ENCODE measurements at places on chromosomes 1 and 21.
A peak's percentile ranks its signal among the peaks of the same experiment; 100 is the strongest.

DNA sequence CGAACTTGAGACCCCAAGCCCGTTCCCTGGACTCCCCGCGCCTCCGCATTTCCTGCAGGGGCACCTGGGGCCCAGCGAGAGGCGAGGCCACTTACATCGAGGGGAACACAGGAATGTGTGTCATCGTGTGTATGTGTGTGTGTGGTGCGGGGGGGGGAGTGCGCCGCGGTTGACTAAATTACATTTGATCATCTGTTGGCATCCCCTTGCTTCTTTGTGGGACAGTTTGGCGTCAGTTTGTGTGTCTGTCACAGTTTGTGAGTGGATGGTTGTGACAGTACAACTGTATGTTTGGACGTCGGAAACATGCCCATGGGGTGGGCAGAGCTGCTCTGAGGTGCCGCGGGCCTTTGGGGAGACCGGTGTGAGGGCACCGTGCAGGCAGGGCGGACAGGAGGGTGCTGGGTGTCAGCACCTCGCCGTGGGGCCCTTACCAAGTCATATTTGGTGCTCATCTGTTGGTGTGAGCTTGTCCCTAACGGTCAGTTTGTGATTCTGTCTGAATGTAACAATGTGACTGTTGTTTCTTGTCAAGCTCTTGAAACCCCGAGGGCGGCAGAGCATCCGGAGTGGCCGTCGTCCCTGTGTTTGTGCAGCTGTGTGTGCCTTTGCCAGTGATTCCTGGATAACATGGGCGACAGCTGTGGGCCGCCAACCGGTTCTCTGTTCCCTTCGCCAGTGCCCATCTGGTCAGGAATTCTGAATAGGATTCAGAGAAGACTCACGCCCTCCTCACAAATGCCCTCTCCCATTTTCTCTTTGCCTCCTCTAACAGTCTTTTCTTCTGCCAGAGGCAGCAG lies 899 bp downstream of the OPRD1 start:
- DNase-seq: no peak

DNA sequence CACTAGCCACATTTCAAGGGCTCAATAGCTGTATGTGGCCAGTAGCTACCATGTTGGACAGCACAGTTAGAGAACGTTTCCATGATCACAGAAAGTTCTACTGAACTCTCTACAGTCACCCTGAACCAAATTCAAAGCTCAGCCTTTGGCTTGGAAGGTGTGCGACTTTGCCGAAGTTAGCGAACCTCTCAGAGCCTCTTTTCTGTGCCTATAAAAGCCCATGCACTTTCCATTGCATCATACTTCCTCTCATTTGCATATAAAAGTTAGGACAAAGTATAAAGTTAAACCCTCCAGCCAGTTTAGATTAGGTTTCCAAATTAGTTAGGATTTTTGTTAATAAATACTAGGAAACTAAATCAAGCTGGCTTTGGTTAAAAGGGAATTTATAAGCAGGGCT lies 4.7 kb upstream of the SLC1A7 start:
- no peak for DNase-seq

- DNase-seq: no peak
These were observed 113.7 kb upstream of the RRP15 start for GRCh38 chr1:218171302-218171893.

DNA sequence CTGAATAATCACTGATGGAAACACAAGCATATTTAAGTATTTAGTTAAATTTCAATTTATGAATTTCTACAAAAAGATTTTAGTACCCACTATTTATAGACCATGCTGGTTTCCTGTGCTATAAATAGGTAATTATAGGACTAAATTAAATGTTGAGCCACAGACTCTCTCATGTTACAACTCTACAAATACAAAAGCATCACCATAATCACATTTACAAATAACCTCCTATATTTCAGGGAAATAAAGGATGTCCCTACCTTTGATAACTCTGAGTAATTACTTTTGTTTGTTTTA lies 32.6 kb upstream of the CCDC190 start:
- no peak for DNase-seq

GRCh38 chr1:54475357-54475881 lies 69.2 kb upstream of the SSBP3 start:
- DNase-seq: peak; percentile 52

GRCh38 chr21:26332867-26333266 lies 162.3 kb upstream of the APP start:
- DNase-seq: no peak

- no peak for DNase-seq
These were observed 12.5 kb downstream of the EPS15 start for GRCh38 chr1:51506537-51506936.

- peak; percentile 50 for DNase-seq
These were observed 70.8 kb downstream of the TIAM1 start for GRCh38 chr21:31273278-31273677.

DNA sequence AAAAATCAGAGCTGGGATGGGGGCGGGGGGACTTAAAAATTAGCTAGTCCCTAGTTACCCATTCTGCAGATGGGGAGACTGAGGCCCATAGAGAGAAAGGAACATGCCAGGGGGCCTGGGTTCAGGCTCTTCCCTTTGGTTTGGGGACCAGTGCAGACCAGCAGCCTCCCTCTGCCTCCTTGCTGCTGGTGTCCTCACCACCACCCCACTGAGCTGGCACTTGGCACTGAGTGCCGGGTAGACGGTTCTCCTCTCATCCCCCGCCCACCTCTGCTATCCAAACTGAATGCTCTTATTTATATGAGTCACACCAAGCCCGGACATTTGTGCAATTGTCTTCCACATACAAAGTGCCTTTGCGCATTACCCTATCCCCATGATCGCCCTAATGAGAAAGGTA lies 39.2 kb downstream of the CAMK2N1 start:
- no peak for DNase-seq

DNA sequence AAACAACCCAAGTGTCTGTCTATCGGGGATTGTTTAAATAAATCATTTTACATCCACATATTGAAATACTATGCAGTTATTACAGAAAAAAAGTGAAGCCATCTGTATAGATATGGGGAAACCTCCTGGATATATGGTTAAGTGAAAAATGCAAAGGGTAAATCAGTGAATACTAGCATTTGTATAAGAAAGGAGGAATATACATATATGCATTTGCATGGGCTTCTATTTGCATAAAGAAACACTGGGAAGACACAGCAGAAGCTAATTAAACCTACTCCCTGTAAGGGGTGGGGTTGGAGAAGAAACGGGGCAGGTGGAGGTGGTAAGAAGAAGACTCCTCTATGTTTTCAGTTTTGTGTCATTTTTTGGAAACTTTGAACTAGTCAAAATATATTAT lies 16.6 kb upstream of the KIRREL1 start:
- no peak for DNase-seq

DNA sequence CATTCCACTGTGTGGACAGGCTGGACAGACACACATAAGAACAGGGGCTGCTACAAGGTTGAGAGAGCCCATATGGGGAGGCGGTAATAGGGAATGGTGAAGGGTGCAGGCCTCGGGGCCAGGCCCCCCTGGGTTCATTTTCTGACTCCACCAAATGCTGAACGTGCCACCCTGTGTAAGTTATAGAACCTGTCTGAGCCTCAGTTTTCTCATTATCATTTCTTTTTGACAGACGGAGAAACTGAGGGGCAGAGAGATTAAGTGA lies 569.5 kb downstream of the PTPRU start:
- no peak for DNase-seq

GRCh38 chr1:85373378-85373708 lies 91.6 kb downstream of the DDAH1 start:
- DNase-seq: no peak

DNA sequence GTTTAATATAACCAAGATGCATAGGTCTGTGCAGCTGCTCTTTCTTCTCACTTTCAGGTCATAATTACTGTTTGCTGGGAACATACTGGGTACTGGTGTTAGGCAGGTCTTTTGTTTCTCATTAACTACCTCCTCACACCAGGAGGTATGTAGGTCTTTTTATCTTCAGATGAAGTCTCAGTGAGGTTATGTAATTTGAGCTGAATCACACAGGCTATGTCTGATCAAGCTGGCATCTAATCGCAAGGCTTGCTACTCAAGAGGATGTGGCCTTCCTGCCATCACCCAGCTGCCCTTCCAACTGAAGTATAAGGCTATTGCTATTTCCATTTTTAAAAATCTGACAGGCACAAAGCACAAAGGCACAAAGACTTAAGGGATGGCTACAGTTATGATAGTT lies 96.4 kb downstream of the RUNX1 start:
- DNase-seq: no peak

DNA sequence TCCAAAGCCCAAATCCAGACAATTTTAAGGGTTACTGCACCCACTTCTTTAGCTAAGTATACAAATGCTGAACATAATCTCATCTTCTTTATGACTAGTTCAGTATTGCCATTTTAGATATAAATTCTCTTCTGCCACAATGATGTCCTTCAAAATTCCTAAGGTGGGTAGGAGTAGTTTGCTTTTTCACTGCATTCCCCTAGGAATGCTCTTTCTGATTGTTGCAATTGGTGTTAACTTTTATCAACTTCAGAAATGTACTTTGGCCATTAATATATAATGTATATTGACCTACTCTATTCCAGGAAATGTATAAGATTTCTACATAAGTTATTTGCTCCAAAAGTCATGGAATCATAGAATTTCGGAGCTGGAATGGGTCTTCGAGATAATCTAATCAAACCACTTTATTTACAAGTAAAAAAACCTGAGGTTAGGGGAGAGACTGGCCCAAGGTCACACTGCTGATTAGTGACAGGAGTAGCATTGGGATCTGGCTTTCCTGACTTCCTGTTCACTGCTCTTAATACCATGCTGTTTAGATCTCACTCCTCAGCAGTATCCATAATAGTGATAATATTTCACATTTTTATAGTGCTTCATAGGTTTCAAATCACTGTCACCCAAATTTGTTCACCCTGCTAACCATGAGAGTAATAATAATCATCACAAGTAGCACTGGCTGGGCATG lies 46.4 kb upstream of the RASAL2 start:
- no peak for DNase-seq

DNA sequence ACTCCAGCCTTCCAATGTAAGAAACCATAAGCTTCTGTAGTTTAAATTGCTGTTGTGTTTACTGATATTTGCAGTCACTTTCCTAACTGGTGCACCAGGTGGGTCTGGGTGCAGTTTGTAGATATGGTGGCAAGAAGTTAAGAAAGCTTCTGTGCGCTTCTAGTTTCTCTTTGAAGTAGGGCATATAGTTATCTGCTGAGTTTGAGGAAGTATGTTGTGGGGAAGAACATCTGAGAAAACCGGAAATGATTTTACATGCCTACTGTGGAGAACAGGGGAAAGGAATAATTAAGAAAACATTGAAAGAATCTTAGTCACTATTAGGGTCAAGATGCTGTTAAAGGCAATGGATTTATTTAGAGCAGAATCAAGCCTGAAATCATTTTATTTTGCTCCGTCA lies 14.9 kb upstream of the SLC44A5 start:
- DNase-seq: no peak
